ENCODE measurements at places on chromosomes 12 and 14.

GRCh38 chr12:60501124-60501729, 905.4 kb downstream of the SLC16A7 start:
- DNase-seq, result no peak

DNA sequence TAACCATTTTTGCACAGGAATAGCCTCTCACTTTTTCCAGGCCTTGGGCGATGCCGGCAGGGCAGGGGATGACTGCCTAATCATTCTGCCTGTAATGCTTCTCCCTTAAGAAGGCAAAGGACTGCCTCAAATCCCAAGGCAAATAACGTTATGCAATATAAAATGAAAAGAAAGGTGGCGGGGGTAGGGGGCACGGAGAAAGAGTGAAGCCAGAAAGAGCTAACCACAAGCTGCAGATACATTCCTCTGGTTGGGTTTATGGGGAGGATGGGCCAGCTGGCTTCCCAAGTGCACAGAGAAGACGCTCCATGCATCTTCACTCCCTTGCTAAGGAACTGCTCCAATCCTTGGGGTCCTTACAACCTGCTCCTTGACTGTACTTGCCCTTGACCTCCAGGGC, 229.5 kb downstream of the FOXN3 start:
- DNase-seq, result no peak

DNA sequence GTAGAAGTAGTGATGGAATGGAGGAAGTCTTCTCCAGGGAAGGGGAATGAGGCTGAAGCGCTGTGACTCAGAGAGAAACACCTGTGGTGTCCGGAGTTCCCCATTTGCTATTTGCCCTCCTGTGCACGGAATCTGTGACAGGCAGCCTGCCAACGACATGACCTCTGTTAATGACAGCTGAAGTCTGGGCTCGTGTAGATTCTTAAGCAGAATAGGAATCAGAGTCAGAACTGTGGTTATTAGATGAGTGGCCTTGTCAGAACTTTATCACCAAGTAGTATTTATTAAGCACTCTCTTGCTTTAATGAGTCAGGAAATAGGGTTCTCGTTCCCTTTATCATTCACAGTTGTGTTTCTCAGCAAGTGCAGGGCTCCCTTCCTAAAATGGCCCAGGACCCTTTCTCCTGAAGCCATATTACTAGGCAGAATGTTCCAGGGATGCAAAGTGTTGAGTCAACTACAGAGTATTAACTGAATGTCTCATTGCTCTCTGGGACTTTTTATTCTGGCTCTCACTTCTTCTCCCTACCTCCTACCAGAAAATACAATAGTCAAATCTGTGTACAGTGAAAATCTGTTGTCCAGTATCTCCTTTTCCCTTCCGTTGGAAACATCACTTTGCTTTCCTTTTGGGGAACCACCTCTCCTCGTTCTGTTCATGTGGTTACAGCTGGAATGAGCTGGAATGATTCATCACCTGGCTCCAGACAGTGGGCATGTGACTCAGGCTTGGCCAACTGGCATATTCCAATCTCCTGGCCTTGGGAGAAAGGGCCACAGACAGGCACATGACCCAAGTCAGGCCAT, 77.8 kb upstream of the MAX start:
- DNase-seq, result no peak

DNA sequence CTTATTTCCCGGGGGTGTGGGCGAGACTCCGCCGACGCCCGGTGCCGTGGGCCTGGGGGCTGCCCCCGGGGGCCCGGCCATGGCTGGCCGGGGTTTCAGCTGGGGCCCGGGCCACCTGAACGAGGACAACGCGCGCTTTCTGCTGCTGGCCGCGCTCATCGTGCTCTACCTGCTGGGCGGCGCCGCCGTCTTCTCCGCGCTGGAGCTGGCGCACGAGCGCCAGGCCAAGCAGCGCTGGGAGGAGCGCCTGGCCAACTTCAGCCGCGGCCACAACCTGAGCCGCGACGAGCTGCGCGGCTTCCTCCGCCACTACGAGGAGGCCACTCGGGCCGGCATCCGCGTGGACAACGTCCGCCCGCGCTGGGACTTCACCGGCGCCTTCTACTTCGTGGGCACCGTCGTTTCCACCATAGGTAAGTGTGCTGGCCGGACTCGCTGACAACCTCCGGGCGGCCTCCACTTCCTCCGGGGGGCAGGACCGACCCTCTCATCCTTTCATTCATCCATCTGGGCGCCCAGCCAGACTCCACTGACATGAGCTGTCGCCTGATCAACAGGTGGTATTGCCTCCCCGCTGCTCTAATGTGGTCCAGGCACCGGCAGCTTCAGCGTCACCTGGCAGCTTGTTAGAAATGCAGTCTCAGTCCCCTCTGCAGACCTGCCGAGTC, 467 bp downstream of the KCNK13 start:
- DNase-seq, result peak; percentile 94

DNA sequence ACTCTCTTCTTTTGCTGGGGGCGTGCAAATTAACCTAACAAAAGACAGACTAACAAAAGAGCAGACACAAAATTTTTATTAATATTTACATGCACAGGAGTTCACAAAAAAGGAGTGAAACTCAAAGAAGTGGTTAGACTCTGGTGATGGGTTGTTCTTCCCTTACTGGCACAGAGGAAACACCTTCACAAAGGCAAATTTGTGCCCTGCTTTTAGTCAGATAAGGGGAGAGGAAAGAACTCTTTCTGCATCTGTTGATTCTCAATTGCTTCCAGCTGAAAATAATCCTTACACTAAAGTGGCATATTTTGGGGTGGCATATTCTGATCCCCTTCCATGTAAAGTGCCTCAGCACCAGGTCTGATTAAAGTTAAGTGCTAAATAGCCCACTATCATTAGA, 190.2 kb upstream of the AMIGO2 start:
- DNase-seq, result no peak

DNA sequence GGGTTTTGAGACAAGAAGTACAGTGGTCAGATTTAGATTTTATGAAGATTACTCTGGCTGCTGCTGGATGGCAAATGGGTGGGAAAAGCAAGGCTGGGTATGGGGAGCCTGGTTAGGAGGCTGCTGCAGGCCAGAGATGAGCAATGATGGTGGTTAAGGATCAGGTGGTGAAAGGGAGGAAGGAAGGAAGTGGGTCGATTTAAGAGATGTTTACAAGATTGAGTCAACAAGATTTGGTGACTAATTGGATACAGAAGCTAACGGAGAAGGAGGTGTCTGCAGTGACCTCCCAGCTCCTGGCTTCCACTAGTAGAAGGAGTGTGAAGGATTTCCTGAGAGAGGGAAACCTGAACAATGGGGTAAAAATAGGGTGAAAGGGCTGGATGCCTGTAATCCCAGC, 18.7 kb downstream of the NOS1 start:
- DNase-seq, result no peak

DNA sequence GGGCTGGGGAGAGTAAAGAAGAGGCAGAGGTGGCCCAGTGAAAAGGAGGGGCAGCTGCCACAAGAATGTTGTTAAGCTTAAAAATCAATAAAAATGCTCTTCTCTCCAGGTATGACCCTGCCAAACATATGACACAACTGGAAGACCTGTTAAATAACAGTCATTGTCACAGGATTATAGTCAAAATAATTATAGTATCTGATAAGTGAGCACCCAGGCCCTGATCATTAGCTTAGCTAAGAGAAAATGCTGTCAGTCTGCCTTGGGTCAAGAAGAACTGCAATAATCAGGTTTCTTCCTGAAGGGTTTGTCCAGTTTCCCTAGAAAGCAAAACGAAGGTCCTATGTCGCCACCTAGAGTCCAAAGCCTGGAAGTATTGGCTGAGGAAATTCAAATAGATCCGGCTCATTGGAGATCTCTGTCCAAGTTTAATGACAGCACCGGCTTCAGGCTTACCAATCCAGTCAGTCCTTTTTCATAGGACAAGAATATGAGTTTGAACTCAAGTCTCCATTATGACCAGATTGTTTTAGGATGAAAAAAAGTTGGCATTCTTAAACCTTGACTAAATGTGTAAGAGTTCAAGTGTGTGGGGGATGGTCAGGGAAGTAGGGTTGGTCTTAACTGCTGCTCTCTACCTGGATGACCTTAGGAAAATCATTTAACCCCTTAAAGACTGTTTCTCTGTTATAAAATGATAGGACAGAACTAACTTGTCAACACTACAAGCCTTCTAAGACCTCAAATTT, 22.5 kb upstream of the NKX2-8 start:
- DNase-seq, result peak; percentile 76

DNA sequence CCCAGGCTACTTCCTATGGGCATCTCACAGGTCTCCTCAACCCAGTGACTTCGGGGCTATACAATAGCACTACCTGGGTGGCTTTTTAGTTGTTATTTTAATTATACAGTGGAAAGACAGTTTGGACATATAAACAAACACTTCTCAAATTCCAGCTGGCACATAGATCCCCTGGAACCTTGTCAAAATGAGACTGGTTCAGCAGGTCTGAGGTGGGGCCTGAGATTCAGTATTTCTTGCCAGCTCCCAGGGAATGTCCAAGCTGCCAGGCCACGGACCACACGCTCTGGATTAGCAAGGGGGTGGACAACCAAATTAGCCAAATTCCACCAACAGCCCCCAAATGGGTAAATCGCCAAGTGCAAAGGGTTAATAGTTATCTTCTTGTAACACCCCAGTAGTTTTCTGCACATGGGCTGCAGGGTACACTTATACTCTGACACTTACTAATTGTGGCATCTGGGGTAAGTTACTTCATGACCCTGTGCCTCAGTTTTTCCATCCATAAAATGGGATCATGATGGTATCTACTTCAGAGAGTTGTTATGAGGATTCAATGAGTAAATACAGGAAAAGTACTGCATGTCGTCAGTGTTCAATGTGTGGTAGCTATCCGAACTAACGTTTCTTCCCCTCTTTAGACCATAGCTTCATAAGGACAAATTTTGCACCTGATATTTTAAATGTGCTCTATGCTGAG, 789.4 kb upstream of the TBX3 start:
- DNase-seq, result no peak

DNA sequence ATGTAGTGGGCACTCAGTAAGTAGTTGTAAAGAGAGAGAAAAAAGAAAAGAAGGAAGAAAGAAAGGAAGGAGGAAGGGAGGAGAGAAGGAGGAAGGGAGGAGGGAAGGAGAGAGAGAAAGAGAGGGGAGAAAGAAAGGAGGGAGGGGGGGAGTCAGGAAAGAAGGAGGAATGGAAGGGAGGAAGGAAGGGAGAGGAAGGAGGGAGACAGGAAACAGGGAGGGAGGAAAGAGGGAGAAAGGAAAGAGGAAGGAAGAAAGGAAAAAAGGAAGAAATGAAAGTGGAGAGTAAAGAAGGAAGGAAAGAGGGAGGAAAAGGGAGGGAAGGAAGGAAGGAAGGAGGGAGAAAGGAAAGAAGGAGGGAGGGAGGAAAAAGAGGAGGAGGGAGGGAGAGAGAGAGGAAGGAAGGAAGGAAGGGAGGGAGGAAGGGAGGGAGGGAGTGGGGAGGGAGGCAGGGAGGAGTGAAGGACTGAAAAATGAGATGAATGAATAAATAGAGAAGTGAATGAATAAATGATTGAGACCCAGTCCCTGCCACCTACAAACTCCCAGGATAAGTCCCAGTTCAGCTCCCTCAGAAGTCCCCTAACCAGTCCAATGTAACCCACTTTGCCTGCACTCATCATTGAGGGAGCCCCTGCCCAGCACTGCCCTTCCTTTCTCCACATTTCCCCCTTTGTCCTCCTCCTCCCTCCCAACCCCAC, 739.0 kb upstream of the TBX3 start:
- DNase-seq, result no peak

DNA sequence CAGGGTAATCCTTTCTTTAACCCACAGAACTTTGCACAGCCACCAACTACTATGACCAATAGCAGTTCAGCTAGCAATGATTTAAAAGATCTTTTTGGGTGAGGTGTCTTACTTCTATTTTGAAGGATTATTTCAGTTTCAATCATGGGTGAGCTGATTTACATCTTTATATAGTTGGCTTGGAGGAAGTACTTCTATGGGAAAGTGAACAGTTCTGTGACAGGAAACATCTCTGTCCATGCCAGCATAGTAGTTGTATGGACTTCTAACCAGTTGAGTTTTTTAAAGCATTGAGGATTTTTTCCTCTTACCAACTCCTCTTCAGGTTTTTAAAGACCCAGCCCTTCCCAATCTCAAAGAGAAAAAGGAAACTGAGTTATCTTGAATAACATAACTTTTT, 17.8 kb upstream of the SLC17A8 start:
- DNase-seq, result no peak

- no peak for DNase-seq
These were observed 67.1 kb downstream of the PRORP start for GRCh38 chr14:35189422-35189821.

- DNase-seq, result no peak
These were observed 1.2 kb upstream of the C14orf180 start for GRCh38 chr14:104578321-104578720.

DNA sequence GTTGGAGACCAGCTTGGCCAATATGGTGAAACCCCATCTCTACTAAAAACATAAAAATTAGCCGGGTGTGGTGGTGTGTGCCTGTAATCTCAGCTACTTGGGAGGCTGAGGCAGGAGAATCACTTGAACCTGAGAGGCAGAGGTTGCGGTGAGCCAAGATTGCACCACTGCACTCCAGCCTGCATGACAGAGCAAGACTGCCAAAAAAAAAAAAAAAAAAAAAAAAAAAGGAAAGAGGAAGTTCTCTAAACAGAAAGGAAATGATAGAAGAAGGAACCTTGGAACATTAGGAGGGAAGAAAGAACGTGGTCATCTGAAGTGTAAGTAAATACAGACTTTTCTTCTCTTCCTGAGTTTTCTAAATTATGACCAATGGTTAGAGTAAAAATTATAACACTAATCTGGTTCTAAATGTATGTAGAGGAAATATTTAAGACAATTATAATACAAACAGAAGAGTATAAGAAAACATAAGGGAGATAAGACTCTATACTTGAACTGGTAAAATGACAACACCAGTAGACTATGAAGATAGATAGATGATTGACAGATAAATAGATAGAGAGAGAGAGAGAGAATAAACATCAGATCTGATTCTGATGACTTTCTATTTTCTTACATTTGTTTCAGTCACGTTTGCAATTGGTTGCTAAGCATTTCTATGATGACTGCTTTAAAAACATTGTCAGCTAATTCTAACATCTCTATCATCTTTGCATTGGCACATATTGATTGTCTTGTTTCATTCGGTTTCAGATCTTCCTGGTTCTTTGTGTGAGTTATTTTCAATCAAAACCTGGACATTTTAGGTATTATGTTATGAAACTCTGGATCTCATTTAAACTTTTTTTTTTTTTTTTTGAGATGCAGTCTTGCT, 12.9 kb upstream of the CORO1C start:
- DNase-seq, result no peak
